ENCODE measurements at places on chromosomes 4 and X.
A peak's percentile ranks its signal among the peaks of the same experiment; 100 is the strongest.

DNA sequence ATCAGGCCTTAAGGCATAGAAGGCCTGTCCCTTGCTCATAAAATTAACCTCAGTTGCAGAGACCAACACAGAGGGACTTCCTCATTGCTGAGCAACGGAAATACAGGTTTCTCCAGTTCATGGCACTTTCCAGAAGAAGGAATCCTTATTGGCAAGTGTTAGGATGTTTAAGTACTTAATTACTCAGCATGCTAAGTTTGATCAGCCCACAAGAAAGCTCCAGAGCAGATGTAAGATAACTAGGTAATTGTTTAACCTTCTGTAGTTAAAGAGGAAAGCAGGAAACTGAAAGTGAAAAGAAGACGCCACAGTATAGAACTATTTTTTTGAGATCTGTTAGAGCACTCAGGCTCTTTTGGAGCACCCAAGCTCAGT, 33.5 kb downstream of the SMS start:
- DNase-seq: no peak

DNA sequence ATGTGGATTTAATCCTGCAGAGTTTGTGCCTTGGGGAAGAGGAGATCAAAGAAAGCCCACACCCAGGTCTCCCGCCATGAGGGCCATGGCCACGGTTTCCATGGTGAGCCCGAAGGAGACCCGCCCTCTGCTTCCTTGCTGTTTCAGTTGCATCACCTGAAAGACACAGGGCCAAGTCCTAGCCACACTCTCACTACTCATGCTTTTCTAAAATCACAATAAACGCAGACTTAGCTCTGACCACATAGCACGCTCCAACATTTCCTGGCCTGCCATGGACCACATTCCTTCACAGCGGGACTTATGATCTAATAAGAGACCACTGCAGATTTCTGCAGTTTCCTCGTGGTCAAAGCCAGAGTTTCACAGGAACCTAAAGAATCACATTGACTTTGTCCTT, 426.0 kb upstream of the NR3C2 start:
- DNase-seq: no peak

- no peak for DNase-seq
Measured at GRCh38 chr4:80471756-80472155, 136.2 kb downstream of the CFAP299 start.

GRCh38 chrX:10749113-10749512, 128.7 kb upstream of the MID1 start:
- no peak for DNase-seq

- DNase-seq: peak; percentile 63
Measured at GRCh38 chr4:150280081-150280895, 202.0 kb downstream of the DCLK2 start.

DNA sequence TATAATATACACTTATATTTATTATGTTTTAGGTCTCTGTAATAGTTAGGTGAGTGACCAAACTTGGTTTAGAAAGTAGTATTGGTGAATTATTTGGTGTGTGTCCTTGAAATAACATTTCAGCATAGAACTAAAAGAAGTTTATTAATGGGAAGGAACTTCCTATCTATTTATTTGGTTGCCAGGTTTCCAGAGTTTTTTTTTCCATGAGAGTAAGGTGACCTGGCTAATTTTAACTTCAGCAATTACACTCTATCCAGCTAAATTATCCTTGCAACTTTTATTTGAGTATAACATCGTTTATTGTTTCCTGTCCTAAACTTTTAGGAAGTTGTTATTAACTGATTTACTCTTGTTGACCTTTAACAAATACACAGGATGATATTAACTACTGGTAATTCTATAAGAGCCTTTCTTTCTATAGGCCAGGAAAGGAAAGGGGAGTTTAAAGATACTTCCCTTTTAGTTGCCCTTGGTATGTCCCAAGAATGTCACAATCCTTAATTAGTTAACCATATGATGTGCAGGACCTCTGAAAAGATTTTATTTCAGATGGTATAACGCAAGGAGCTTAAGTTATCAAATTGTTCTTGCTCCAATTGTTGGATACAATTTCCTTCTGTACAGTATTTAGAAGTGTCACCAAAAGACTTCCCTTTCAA, 18.9 kb downstream of the PRDM8 start:
- no peak for DNase-seq

DNA sequence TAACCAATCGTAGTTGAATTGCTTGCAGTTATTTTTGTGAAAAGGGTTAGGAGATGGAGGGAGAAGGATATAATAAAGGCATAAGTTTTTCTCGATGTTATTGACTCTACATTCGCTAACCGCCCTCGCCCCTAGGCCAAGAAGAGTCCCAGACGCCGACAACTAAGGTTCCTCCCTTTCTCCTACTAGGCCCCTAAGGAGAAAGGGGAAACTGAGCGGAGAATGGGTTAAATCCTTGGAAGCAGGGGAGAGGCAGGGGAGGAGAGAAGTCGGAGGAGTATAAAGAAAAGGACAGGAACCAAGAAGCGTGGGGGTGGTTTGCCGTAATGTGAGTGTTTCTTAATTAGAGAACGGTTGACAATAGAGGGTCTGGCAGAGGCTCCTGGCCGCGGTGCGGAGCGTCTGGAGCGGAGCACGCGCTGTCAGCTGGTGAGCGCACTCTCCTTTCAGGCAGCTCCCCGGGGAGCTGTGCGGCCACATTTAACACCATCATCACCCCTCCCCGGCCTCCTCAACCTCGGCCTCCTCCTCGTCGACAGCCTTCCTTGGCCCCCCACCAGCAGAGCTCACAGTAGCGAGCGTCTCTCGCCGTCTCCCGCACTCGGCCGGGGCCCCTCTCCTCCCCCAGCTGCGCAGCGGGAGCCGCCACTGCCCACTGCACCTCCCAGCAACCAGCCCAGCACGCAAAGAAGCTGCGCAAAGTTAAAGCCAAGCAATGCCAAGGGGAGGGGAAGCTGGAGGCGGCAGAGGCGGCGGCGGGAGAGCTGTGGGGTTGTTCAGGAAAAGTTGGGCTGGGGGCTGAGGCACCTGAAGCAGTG, 5.9 kb downstream of the ATOH1 start:
- no peak for DNase-seq

DNA sequence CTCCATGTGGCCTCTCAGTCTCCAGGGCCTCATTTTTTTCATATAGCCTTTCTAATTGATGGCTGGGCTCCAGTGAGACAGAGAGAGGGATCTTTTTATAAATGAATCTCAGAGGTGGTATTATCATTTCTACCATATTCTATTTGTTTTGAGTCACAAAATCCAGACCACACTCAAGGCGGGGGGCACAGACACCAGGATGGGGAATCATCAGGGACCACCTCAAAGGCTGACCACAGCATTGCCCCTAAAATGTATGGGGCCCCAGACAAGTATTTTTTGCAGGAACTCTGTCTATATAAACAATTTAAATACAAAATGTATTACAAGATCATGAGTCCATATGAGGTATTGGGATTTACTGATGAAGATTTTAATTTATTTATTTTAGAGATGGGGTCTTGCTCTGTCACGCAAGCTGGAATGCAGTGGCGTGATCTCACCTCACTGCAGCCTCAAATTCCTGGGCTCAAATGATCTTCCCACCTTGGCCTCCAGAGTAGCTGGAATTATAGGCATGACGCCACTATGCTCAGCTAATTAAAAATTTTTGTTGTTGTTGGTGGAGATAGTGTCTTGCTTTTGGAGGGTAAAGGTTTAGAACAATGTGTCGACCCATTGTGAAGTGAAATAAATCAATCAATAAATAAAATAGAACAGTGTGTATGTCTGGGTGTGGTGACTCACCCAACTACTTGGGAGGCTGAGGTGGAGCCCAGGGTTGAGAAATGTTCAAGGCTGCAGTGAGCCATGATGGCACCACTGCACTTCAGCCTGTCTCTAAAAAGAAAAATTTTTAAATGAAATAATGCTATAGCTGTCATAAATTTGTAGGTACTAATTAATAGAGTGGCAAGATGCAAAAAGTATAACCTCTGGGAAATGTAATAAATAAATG, 29.4 kb downstream of the WDR13 start:
- no peak for DNase-seq

GRCh38 chr4:85391589-85392410, 83.2 kb upstream of the ARHGAP24 start:
- DNase-seq: no peak

DNA sequence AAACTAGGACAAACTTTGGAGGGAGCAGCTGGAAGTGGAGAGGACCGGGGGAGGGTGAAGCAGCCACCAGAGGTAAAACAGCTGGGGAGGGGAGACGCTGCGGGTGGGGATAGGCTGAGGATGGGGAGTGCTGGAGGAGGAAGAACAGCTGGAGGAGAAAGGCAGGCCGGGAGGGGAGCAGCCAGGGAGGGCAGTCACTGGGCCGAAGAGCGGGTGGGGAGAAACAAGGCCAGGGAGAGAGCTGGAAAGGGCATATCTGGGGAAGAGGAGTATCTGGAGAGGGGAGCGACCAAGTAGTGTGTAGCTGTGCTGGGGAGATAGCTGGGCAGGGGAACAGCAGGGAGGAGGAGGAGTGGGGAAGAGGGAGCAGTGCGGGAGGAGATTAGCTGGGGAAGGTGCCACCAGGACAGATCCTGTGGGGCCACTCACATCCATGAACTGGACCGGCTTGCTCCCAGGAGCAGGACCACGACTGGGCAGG, 2.7 kb downstream of the SLC38A5 start:
- DNase-seq: no peak

- no peak for DNase-seq
Measured at GRCh38 chrX:30938295-30938694, 49.2 kb upstream of the TAB3 start.

GRCh38 chrX:147953976-147954375, 27.2 kb upstream of the FMR1NB start:
- DNase-seq: no peak

DNA sequence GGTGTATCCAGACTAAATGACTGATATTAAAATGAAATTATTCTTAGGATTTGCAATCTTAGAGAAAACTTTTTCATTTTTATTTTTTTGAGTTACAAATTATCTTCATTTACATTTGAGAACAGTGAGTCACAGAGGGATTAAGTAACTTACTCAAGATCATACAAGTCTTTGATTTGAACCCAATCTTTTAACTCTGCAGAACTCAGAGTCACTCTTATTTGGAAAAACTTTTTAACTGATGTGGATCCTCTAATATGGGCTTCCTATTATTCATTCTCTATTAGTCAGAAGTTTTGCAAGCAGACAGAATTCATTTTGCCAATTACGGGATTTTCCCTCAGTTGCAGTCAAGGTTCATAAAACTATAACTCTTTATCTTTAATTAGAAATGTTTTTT, 20.1 kb downstream of the HPRT1 start:
- DNase-seq: no peak

DNA sequence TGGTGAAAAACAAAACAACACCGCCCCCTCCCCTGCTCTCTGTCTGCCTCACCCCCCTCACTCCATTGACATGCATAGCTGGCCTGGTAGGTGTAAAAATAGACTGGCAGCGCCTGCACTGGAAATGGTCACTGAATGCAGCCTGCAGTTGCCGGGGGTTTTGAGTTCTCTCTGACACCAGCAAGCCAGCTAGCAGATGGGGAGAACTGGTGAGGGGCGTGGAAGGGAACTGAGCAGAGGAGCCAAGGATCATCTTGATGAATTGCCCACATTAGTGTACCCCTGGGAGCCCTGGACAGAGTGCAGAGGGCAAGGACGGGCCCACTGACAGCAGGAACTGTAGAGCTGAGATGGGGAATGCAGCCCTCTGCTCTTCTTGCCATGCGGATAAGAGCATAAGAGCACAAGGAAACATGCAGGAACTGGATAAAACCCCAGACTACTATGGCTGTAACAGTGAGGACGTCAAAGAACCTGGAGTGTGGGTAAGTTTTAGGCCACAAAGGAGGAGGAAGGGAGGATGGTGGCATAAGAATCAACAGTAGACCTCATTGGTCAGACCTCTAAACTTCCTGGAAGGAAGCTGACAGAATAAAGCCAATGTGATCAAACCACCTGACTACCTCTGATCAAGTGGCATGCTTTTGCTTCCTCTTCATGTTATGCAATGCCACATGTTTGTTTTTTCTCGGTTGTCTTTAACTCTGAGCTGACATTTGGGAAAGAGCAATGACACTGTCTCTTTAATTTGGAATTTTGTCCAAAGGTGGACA, 96.3 kb downstream of the ANK2 start:
- DNase-seq: no peak

DNA sequence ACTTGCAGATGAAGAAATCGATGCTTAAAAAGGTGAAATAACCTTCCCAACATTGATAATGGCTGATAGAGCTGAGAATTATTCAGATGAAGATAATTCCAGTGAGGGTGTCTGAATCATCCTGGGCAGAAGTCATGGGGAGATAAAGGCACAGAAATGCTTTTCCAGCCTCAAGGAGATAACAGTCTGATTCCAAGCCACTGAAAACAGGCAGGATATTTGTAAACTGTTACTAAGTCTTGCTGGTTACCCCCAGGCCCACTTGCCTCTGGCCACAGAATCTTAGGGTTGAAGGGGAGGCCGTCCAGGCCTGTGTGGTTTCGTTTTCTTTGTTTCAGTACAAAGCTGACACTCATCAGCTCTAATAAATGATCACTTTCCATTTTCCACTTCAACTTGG, 158.5 kb downstream of the SH3KBP1 start:
- DNase-seq: no peak

DNA sequence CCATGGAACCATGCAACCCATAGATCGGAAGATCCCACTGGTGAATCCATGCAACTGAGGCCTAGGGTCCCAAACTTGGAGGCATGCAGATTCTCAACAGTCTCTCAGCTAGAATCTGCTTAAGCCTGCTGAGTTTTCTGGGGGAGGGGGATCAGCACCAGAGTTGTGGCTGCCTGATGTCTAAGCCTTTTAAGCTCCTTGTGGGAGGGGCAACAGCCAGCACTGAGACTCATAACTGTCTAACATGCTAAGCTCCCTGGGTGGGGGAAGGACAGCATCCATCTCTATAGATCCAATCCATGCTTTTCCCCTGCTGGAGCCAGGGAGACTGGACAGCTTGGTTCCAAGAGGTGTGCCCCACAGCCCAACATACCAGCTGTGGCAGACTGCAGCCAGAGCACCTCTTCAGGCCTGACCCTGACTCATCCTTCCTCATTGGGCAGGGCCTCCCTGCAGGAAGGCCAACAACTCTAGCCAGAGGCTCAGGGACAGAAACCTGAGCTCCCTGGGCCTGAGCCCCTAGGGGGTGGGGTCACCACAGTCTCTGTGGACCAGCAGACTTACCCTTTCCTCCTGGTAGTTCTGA, 300.1 kb upstream of the SLC7A11 start:
- DNase-seq: no peak

DNA sequence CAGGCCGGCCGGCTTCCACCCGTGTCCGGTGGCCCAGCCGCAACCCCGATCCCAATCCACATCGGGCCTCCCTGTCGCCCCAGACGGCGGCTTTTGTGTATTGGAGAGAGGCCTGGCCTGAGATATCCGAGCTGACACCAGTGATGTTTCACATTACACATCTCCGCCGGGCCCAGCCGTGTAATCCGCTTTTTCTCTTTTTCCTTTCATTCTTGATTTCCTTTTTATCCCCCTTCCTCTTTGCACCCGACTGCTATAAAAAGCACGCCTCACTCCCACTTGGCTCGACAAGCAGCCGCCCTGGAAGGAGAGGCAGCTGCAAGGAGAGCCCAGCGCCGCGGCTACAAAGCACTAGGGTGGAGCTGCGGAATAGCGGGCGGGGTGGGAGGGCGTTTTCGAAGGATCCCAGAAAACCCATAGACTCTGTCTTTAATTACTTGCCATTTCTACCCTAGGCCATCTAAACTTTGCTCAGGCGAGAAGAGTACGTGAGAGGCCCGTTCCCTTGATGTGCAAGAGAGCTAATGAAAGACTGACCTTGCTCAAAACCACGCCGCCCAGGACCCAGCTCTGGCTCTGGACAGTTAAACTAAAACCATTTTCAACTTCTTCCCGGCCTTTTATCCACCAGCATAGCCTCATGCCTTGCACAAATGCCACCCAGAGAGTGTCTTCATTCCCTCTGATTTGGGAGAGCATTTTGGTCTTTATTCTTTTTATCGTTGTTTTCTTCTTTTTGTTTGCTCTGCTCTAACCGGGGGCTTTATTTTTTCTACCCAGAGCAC, 3.2 kb downstream of the PITX2 start:
- DNase-seq: no peak

Data from AG09309 (cell line).